Esophagus muscularis mucosa (tissue), 4 donors: ENCODE measurements at places on chromosomes 7 and 10. TPM values are rescaled to one million over a fixed set of nuclear protein-coding genes. Genes with fewer than 3 reads are reported as not detected.

GRM8 gene
- not detected for total RNA-seq

UTF1 gene
- not detected for total RNA-seq

ELFN1 gene
- total RNA-seq: 0.86 TPM

CYP26C1 gene
- not detected for total RNA-seq

CALHM3 gene
- total RNA-seq: not detected

NCF1 gene
- total RNA-seq: 10.0 TPM

C10orf62 gene
- not detected for total RNA-seq

LEP gene
- total RNA-seq: not detected

CRTAC1 gene
- 4.0 TPM for total RNA-seq

C7orf33 gene
- total RNA-seq: not detected

PDZD7 gene
- total RNA-seq: 0.45 TPM

SAMD9L gene
- total RNA-seq: 5.1 TPM

BTBD16 gene
- 0.29 TPM for total RNA-seq

MYL10 gene
- not detected for total RNA-seq

AOAH gene
- 16.1 TPM for total RNA-seq

ABCB4 gene
- total RNA-seq: 0.66 TPM

WNT8B gene
- not detected for total RNA-seq

CEP55 gene
- 0.50 TPM for total RNA-seq

AKR1C4 gene
- not detected for total RNA-seq

CWF19L1 gene
- 12.3 TPM for total RNA-seq

HGF gene
- 5.2 TPM for total RNA-seq

CTNNA3 gene
- 27.8 TPM for total RNA-seq

CALML5 gene
- not detected for total RNA-seq

CPA4 gene
- not detected for total RNA-seq

HOXA7 gene
- 0.46 TPM for total RNA-seq

PODXL gene
- total RNA-seq: 33.4 TPM

PPP1R3C gene
- 94.4 TPM for total RNA-seq

ZNF467 gene
- total RNA-seq: 12.4 TPM

AIFM2 gene
- 17.0 TPM for total RNA-seq

NAT16 gene
- not detected for total RNA-seq

LIPK gene
- total RNA-seq: not detected

CH25H gene
- 2.2 TPM for total RNA-seq

LDB3 gene
- 42.3 TPM for total RNA-seq

INTS1 gene
- 41.5 TPM for total RNA-seq

METTL27 gene
- 1.8 TPM for total RNA-seq

PPIA gene
- total RNA-seq: 1,666 TPM

SLC16A12 gene
- 1.7 TPM for total RNA-seq

FGFR2 gene
- total RNA-seq: 74.0 TPM

SMO gene
- total RNA-seq: 8.7 TPM

ZNF800 gene
- total RNA-seq: 35.6 TPM

TAS2R5 gene
- 0.50 TPM for total RNA-seq

CYP2C19 gene
- total RNA-seq: not detected

AKR1C8 gene
- not detected for total RNA-seq

CFAP46 gene
- total RNA-seq: 0.17 TPM

CTTNBP2 gene
- 23.7 TPM for total RNA-seq

TAC1 gene
- total RNA-seq: 5.8 TPM

MSS51 gene
- 1.2 TPM for total RNA-seq

EMX2 gene
- total RNA-seq: 0.71 TPM

PDE1C gene
- 25.5 TPM for total RNA-seq

THAP5 gene
- 27.2 TPM for total RNA-seq

CYP2C8 gene
- total RNA-seq: not detected

LIPN gene
- total RNA-seq: not detected

PNLIPRP3 gene
- 0.17 TPM for total RNA-seq

IGF2BP3 gene
- not detected for total RNA-seq

OR13A1 gene
- not detected for total RNA-seq

H2BK1 gene
- total RNA-seq: not detected
